ENCODE measurements at places on chromosomes 1 and 21.

GRCh38 chr1:210681158-210681557 is 352.5 kb downstream of the HHAT start:
- no peak for DNase-seq

GRCh38 chr1:8439015-8439702 is 121.2 kb downstream of the SLC45A1 start:
- peak; percentile 97 for DNase-seq

- no peak for DNase-seq
These were observed 287.9 kb downstream of the LTN1 start for GRCh38 chr21:28704746-28705145.

DNA sequence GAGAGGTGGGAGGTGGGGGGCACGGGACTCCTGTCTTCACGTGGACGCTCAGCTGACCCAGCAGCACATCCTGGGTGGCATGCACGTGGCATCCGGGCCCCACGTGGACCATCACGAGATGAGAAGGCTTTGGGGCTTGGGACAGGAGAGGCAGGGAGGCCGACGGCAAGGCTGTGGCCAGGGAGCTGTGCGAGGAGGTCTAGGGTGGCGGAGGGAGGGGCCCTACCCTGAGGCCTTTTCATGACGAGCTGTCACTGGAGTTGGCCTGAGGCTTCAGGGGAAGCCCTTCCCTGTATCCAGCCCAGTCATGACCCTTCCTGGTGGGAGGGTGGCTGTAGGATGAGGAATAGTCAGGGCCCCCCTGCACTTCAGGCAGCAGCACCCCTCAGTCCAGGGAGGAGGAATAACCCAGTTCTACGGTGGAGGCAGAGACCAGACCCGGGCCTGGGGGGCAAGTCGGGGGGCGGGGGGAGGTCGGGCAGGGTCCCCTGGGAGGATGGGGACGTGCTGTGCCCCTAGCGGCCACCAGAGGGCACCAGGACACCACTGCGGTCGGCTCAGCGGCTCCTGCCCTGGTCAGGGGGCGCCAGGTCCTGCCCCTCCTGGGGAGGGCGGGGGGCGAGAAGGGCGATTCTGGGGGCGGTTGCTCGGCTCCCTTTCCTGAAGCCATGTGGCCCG is 2.0 kb upstream of the PERM1 start:
- DNase-seq, result no peak

DNA sequence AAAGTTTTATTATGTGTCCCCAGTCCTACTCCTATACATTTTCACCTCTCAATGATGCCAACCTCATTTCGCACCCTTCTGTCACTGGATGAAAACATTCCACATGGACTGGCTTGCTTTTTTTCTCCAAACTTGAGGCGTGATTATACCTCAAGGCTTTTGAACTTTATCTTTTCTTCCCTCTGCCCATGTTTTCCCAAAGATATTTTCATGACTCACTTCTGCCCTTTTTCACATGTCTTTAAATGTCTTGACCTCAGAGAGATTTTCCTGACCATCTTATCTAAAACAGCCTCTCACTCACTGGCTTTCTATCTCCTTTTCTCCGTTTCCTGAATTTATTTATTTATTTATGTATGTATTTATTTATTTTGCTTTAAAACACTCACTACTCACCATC is 659.0 kb downstream of the PTPRC start:
- DNase-seq, result no peak

DNA sequence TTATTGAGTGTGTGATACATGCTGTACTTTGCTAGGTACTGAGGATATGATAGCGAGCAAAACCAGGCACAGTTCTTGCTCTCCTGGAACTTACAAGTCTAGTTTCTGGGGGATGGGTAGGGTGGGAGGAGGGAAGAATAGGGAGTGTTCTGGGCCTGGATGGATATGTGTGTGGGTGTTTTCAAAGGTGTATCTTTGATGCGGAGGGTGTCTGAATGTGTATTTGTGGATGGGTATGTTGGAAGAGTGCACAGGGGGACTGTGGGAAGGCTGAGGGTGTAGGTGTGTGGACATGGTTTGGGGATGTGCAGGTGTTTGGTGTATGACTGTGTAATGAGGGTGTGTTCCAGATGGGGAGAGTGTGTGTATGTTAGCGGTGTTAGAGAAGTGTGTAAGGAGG is 4.5 kb upstream of the DPH2 start:
- DNase-seq, result no peak

DNA sequence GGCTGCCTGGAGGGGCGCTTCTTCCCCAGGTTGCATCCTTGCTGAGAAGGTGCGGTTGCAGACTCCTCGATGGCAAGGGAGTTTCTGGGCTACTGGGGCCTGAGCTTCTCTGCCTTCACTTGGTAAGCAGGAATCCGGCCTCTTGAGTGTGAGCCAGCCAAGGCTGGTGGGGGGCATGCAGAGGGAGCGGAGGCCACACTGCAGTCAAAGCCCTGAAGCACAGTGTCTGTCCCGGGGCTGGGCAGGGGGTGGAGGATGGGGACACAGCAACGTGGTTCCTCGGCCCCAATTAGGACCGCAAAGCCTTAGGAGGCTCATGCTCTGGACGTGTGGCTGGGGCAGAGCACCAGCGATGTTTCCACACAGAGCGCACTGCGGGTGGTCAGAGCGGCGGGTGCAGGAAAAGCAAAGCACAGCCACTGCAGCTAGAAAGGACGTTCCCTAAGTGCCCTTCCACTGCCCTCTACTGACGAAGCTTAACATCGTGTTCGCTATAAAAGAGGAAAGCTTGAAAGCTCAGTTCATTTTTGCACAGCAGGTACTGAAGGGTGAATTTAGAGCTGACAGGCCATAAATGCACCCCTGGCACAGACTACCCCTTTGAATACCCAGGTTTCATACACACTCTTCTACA is 60.7 kb upstream of the COG2 start:
- no peak for DNase-seq

GRCh38 chr21:43758111-43758641 is 17.9 kb downstream of the CSTB start:
- no peak for DNase-seq

DNA sequence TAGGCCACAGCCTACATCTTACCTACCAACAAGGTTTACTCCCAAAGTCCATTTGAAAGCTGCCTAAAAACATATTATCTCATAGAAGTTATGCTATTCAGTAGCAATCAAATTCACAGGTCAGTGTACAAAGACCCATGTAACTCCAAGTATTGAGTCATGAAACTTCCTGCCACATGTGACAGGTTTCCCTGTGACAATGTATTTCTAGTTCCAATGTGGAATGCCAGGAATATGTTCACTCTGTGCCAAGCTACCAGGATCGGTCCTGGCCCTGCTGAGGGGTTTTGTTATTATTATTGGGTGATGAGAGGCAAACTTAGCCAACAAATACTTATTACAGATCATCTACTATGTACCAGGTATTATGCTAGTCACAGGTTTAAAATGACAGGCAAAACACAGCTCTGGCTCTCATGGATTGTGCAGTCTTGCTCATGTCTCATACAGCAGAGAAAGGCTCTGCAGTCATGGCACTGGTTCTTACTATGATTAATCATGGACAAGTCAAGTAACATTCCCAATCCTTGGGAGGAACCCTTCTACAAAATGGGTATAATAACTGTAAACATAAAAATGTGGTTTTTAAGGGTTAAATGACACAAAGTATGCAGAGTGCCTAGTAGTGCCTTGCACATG is 22.5 kb downstream of the DPH5 start:
- no peak for DNase-seq

DNA sequence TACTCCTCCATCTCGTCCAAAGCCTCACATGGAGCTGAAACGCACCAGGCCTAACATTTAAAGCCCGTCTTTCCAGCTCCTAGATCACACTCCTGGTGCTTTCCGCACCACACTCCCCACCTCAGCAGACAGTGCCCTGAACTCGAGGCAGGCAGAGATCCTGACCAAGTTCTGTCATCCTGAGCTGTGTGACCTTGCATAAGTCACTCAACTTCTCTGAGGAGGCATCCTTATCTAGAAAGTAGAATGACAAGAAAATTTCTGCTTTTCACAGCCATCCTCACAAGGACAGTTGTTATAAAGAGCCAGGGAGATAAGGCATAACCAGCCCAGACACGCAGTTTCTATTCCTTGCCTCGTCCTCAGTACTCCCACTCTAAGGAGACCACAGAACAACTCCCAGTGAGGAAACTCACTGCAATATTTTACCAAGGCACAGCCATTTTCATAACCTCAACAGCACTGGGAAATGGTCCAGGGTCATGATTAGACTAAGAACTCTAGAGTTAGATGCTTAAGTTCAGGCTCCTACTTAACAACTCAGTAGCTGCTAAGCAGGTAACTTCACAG is 3.1 kb downstream of the LRP8 start:
- no peak for DNase-seq

GRCh38 chr1:11701981-11702803 is 10.7 kb downstream of the DRAXIN start:
- DNase-seq, result no peak

DNA sequence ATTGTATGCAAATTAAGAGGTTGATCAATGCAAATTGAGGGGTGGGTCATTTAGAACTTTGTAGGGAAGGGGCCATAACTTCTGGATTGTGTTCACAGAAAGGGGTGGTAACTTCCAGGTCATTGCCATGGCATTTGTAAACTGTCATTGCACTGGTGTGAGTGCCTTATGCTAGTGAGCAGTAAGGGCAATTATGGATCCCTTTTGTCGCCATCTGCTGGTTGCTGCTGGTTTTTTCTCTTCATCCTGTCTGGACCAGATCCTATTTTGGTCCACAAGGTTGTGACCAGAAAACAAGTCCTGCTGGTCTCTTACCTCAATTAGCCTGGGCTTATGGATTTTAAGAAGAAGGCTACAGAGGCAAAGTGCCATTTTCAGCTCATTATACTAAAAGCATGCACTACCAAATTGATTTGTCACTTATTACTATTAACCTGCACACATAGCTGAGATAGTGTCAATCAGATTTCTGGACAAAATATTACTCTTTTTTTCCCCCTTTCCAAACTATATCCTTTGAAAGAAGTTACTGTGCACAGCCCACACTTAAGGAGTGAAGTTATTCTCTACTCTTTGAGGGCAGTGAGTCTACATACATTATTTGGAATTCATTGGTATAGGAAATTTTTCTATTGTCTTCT is 196.2 kb downstream of the ZC3H11B start:
- DNase-seq, result no peak

- DNase-seq, result no peak
These were observed 49.1 kb downstream of the DMAP1 start for GRCh38 chr1:44262414-44262813.

DNA sequence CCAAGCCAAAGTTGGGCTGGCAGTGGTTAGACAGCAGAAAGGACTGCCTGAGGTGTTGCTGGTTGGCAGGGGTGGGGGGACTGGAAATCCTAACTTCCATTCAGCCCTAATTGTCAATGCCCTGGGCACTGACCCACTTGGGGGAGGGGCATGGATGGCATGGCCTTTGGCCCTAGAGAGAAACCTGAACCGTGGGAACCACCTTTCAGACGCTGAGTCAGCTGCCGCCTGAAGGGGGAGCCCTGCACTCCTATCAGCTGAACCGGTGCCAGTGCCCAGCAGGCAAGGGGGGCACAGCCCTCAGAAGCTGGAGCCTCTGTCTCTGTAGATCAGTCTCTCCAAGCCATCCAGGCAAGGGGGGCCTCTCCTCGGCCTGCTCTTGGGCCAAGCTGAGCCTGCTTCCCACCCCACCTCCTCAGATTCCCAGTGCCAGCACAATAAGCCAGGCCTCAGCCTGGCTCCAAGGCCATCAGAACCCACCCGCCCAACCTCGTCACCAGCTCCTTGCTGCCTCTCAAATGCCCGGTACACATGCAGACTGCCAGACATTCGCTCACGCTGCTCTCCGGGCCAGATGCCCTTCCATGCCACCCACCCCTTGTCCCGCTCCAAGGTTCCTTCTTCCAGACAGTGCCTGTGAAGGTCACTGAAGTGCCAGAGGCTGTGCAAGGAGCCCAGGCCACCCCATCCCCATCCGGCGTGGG is 11.6 kb downstream of the TINAGL1 start:
- peak; percentile 21 for DNase-seq

DNA sequence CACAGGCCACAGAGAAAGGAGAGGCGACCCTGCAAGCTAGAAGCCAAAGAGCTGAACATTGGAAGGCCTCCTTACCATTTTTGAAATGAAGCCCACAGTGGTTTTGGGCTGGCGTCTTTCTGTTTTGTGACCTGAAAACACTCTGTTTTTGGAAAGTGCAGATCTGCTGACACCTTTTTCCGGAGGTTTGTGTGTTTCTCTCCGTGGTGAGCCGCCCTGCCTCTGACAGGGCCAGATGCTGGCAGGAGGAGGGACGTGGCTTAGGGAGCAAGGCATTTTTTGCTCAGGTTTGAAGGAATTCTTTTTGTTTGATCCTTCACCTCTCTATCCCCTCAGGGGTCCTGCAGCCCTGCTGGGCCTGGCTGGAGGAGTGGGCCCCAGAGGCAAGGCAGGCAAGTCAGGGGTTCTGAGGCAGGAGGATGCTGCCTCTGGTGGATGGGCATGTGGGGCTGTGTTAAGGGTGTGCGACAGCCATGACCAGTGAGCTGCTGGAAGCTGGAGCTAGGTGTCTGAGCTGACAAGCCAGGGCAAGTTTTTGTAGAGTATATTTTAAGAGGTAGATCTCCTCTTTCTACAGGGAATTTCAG is 133.8 kb downstream of the CAMTA1 start:
- DNase-seq, result no peak

DNA sequence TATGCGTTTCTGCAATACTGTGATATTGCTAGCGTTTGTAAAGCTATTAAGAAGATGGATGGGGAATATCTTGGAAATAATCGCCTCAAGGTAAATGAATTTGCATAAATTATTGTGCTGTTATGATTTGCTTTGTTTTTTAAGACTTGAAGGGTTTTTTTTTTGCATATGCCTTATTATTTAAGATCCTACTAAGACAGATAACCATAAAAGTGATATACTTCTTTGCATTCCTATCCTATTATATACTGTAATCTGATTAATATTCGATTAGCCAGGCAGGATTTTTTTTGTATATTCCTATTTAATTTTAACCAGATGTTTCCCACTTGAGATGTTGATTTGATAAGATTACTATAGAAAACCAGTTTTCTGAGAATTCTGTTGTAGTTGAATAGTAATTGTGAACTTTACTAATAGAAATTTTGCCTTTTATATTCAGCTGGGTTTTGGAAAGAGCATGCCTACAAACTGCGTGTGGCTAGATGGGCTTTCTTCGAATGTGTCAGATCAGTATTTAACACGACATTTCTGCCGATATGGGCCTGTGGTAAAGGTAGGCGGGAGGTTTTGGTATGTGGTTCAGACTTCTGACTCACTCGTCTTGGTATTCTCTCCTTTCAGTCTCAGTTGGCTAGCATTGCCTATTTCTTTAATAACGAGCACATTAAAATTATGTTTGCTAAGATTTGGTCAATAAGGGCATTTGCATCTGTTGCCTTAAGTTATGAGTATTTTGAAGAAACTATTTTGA is 56.8 kb downstream of the ZBTB17 start:
- no peak for DNase-seq

DNA sequence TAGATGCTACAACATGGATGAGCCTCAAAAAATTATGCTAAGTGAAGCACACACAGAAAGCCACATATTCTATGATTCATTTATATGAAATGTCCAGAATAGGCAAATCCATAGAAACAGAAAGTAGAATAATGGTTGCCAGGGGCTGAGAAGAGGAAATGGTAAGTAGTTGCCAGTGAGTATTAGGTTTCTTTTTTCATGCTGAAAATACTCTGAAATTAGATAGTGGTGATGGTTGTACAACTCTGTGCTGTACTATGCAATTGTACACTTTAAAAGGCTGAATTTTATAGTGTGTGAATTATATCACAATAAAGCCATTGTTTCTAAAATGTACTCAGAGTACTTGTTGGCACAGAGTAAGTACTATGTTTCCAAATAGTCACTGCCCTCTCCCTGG is 15.5 kb upstream of the GFI1 start:
- no peak for DNase-seq

Data from NCI-H510A (cell line).